ENCODE measurements at places on chromosomes 2 and 18.

GRCh38 chr2:37154785-37155184 is 2.0 kb downstream of the EIF2AK2 start:
- no peak overlapping the region for H3K27ac ChIP-seq
- H3K4me3 ChIP-seq: no peak overlapping the region
- H3K27me3 ChIP-seq: no peaks in the 10 kb centered on the region
- DNase-seq: no peak

DNA sequence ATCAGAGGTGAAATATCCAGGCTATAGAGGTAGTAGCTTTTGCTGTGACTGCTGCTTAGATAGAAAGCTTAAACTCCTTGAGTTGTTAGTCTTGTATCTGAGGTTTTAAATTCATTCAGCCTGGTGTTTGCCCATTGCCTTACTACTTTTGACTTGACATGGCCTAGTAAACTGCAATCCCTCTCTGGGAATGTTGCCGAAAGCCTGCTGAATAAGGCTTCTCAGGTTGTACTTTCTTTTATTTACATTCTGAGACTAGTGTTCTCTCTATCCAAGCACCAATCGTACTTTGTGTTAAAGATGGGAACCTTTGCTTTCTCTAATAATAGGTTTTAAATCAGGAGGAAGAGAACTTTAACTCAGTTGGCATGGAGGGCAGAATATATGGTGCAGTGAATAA is 357.6 kb upstream of the CWC22 start:
- no peaks in the 10 kb centered on the region for H3K36me3 ChIP-seq
- no peaks in the 10 kb centered on the region for H3K27me3 ChIP-seq
- H3K27ac ChIP-seq: no peak overlapping the region
- no peak for DNase-seq
- 0 out of 2 replicates have a peak, but pooled peaks cover 7% of the 10 kb centered on the region for H3K4me1 ChIP-seq

DNA sequence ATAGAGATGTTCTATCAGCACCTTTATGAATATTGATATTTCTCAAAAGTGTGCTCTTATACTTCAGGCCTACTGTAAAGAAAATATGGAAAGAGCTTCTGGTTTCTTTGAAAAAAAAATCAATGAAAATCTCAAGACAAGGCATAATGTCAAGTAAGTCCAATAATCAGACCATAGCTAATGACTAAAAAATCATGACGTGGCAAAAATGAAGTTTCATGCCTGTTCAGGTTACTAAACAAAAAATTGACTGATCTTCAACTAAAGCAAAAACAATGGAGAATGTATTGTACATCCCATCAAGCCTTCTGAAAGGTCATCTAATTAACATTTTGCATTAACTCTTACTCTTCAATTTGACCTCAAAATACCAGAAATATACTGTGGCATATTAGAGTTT is 824.4 kb downstream of the EPHA4 start:
- H3K4me1 ChIP-seq: no peaks in the 10 kb centered on the region
- H3K27ac ChIP-seq: no peak overlapping the region
- no peaks in the 10 kb centered on the region for H3K36me3 ChIP-seq
- no peak for DNase-seq

- H3K27ac ChIP-seq: no peak overlapping the region
- DNase-seq: no peak
- H3K36me3 ChIP-seq: no peaks in the 10 kb centered on the region
- no peaks in the 10 kb centered on the region for H3K27me3 ChIP-seq
- peaks cover 35% of the 10 kb centered on the region for H3K4me1 ChIP-seq
Observed at GRCh38 chr2:26639685-26640243, 1.4 kb downstream of the CIB4 start.

GRCh38 chr2:8028436-8028835 is 653.4 kb upstream of the ID2 start:
- H3K4me1 ChIP-seq: no peaks in the 10 kb centered on the region
- H3K27me3 ChIP-seq: peaks cover 53% of the 10 kb centered on the region
- H3K4me3 ChIP-seq: no peak overlapping the region
- H3K36me3 ChIP-seq: no peaks in the 10 kb centered on the region
- no peak for DNase-seq
- no peak overlapping the region for H3K27ac ChIP-seq

DNA sequence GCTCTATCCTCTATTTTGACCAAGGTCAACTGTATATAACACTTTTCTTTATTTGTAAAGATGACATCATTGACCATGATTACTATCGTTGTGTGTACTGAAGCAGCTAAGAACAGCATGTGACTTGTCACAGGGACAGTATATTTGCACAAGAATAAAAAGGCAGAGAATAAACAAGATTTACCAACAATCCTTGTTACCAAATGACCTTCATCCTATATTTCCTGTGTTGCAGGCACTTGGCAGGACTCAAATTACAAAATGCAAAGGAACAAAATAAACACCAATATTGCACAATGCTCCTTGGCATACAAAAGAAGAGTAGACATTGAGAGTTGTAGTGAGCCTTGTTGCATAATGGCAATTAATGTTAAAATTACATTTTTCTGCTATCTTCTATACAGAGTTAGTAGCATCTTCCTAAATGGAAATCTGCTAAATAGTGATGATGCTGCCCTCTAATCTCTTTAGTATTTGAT is 61.8 kb downstream of the RFTN2 start:
- no peaks in the 10 kb centered on the region for H3K36me3 ChIP-seq
- H3K27ac ChIP-seq: no peak overlapping the region
- H3K27me3 ChIP-seq: no peaks in the 10 kb centered on the region
- DNase-seq: peak; percentile 84
- H3K4me3 ChIP-seq: no peak overlapping the region

GRCh38 chr2:44836916-44837315 is 104.6 kb upstream of the SIX3 start:
- H3K27ac ChIP-seq: no peak overlapping the region
- no peak overlapping the region for H3K4me3 ChIP-seq
- no peak for DNase-seq
